ENCODE measurements at places on chromosomes 11 and 22.

DNA sequence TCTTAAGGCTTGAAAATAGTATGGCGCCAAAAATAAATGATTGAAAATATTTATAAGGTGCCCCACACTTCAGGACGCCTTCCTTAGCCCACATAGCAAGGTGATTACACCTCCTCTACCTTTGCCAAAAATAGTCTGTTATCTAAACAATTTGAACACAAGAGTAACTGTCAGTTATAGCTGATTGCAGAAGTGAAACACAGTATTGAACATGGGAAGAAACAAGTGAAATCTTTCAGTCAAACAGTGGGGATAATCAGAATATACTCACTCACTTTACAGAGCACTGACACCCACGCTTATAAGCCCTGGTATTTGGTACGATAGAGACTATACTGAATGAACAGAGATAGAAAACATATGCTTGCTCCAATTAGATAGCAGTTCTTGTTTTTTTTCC lies 203.1 kb downstream of the RAB38 start:
- no peak for DNase-seq

GRCh38 chr11:126578426-126578825 lies 222.9 kb downstream of the ST3GAL4 start:
- DNase-seq: no peak

GRCh38 chr11:691710-692590 lies 3.1 kb downstream of the DEAF1 start:
- no peak for DNase-seq

- no peak for DNase-seq
These were observed 62.5 kb upstream of the FGF3 start for GRCh38 chr11:69881467-69882269.

DNA sequence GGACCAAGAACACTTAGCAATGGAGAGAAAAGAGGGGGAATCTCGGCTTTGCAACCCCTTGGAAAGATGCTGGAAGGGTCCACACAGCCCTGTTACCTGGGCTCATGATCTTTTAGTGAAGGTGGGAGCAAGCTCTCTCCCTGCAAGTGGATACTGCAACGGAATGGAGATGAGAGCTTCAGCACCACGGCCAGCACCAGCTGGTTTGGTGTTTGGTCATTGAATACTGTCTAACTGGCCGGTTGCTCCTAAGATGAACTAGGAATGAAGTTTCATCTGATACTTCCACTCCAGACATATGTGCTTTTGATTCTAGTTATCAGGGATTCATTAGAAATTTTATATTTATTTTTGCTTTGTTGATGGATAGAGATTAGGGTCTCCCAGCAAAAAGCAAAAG lies 16.3 kb downstream of the HTR3A start:
- DNase-seq: no peak

- DNase-seq: no peak
These were observed 454.6 kb downstream of the KCNA4 start for GRCh38 chr11:29562183-29562582.

DNA sequence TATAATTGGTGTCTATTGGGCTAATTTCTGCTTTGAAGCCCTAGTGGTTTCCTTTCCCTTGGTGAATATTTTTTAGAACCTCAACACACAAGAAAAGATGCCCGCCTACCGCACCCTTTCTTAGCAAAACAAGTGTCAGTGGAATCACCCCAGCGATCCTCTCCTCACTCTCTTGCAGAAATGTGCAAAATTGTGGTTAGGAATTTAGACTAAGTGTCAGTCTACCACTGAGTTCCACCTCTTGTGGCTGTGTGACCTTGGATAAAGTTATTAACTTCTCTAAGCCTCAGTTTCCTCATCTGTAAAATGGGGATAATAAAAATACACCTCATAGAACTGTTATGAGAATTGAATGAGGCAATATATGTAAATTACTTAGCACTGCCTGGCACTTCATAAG lies 5.3 kb upstream of the JAML start:
- DNase-seq: no peak

DNA sequence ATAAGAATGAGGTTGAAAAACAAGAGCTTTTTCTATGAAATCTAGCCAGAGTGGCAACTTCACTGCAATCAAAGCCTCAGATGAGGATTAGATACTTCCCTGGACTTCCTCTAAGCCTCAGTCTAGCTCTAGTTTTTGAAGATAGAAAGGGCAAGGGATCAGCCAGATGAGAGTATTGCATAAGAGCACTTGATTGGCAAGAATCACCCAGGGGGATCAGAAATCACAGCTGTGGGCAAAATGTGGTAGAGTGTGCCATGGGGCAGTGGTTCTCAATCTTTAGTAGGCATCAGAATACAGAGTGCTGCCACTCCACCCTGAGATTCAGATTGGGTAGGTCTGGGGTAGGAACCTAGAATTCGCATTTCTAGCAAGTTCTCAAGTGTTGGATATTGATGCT lies 82.4 kb downstream of the EXT2 start:
- DNase-seq: no peak

GRCh38 chr11:119115484-119116234 lies 5.7 kb upstream of the HINFP start:
- DNase-seq: no peak

- no peak for DNase-seq
These were observed 242.0 kb downstream of the SBF2 start for GRCh38 chr11:10051868-10052586.

- DNase-seq: no peak
These were observed 39.9 kb upstream of the CD5 start for GRCh38 chr11:61062181-61062930.

DNA sequence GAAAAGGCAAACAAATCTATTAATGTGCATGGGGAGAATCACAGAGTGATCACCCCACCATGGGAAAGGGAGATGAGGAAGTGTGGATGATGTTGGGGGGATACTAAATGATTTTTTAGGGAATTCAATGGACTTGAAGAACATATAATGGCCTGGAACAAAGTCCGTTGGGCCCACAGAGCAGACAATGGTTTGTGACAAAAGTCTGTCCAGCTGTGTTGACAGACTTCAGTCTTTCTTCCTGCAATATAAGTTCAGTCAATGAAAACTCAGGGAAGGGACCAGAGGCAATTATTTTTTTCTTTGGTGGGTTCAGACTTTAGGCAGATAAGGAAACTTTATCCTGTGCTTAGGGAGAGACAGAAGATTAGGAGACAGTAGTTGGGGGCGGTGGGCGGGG lies 18.0 kb upstream of the HORMAD2 start:
- no peak for DNase-seq

- DNase-seq: no peak
These were observed 2.9 kb upstream of the OR52J3 start for GRCh38 chr11:5043380-5043779.

DNA sequence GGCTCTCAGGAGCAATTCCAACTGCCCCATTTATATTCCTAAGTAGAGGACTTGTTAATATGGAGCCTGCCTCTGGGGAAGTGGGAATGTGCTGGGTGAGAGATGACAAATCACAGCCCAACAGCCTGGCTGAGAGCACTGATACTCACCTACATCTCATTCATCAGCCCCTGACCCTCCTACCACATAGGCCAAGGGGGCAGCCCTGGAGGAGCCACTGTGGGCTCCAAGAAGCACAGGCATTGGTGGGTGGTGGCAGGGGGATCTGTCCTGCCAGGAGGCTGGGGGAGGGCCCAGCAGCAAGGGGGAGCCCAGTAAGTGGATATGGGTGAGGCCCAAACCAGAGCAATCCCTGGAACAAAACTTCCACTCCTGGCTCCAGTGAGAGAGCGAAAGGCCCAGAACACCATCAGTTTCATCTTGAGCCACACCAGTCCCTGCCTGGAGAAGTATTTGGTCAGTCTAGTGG lies 79.7 kb downstream of the BUD13 start:
- no peak for DNase-seq

DNA sequence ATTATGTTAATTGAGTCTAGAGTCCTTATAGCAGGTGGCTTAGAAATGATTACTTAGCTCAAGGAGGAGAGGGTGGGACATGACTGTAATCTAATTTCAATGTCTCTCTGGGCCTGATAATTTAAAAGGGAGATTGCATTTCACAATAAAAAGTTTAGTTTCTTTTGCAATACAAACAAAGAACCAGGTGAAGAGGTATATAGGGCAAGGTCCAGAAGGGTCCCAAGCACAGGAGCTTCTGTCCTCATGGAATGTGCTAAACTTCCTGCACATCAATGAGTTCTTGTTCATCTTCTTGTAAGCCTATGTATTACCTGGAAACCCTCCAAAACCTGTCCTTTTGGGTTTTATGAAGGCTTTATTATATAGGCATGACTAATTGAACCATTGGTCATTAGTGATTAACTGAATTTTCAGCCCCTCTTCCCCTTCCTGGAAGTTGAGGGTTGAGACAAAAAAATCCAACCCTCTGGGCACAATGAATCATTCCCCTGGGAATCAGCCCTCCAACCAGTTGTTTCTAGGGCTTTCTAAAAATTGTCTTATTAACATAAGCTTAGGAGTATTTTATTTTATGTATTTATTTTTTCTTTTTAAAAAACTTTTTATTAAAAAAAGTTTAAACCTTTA lies 37.6 kb downstream of the MS4A2 start:
- DNase-seq: no peak

DNA sequence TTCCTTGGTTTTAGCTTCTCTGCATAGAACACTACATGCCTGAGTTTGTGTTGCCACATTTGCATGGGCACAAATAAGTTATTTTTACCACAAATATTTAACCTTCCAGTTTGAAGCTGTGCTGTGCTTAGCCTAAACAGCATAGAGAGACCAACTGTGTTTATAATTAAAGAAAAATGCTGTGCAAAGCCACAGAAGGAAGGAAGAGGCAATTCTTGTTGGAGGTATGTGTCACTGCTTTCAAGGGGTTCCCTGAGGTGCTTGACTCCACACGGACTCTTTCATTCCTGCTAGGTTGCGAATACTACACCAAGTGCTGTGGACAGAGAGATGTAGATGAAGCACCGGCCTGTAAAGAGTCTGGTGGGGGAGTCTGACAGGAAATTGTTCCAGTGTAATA lies 47.6 kb upstream of the OLFML1 start:
- DNase-seq: no peak

DNA sequence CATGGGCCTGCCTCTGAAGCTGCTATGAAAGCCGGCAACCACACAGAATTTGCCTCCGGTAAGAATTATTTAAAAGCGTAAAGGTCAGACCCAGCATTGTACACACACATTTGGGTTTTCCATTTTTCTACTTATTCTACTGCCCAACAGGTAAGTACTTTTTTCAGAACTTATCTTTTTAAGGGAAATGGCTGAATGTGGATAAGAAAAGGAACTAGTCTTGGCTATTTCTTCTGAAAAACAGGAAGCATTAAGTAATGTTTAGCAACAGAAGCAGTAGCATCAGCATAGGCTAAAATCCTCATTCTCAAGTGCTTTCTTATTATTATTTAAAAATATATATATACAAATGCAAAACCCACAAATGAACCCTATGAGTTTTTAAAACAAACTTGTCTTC lies 103.1 kb downstream of the MPPED2 start:
- DNase-seq: no peak

DNA sequence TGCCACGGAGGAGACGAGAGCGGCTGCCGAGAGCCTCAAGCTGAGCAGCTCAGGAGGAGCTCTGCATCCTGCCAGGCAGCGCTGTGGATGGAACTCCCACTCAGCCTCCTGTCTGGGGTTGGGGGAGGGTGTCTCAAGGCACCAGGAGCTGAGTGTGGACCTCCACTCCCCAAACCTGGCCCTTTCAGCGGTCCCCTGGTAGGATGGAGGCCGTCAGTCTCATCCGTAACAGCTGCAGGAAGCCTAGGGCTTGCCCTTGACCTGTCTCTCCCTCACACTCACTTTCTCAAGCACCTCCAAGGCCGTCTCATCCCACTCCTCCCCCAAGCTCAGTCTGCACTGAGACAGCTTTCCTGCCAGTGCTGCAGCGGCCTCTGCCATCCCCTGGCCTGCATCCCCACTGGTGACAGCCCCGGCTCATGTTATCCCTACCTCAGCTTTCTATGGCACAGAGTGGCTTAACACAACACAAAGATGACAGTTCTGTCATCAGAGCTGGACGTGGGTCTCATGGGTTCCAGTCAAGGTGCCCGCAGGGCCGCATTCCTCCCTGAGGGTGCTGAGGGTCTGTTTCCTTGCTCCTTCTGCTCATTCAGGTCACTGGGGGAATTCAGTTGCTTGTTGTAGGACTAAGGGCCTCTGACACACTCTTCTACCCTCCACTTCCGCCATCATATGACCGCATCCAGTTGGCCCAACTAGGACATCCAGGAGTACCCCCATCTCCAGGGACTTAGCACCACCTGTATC lies 341.9 kb upstream of the B3GAT1 start:
- no peak for DNase-seq

DNA sequence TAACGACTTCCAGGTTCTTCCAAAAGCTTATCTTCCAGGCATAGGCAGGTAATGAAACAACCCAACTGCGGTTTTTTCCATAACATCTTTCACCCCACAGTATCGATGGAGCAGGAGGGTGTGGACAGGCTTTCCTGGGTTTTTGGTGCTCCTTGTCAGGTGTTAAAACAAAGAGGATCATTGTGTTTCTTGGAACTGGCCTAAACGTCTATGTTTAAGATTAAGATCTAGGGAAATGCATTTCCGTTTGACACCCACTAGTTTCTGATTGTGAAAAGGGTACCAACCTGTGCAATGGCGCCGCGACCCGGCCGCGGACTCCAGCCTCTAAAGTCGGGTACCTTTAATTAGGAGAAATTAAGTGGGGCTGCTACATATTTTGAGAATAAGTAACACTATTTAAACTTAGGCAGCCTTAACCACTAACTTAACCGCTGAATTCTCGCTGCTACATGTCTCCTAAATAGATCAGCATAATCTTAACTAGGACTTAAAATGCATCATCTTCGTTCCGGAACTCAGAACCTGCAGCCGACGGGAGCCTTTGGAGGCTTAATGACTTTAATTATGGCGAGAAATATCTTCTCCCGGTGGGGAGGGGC lies 31.5 kb downstream of the C22orf31 start:
- DNase-seq: no peak

DNA sequence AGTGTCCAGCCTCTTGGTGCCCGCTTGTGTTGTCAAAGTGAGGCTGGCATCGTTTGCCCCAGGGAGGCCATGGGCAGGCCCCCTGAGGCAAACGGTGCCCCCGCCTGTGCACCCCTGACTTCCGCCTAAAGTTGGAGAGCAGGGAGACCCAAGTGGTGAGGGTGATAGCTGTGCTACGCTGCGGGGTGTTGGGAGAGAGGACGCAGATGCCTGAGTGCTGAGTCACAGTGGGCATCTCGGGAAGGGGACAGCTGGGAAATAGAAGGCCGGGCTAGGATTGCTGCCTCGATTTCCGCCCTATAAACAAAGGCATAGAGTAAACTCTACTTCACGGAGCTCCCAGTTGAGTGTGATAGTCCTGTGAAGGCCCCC lies 5.8 kb downstream of the GRIK4 start:
- DNase-seq: no peak

GRCh38 chr11:68328374-68329091 lies 16.1 kb downstream of the LRP5 start:
- DNase-seq: no peak

- DNase-seq: peak; percentile 45
These were observed 15.4 kb downstream of the EHD1 start for GRCh38 chr11:64862987-64863390.

Measured in NCI-H446 (cell line).